ENCODE measurements at places on chromosomes 12 and 14.

- DNase-seq: no peak
Observed at GRCh38 chr12:40016980-40017379, 88.9 kb downstream of the SLC2A13 start.

DNA sequence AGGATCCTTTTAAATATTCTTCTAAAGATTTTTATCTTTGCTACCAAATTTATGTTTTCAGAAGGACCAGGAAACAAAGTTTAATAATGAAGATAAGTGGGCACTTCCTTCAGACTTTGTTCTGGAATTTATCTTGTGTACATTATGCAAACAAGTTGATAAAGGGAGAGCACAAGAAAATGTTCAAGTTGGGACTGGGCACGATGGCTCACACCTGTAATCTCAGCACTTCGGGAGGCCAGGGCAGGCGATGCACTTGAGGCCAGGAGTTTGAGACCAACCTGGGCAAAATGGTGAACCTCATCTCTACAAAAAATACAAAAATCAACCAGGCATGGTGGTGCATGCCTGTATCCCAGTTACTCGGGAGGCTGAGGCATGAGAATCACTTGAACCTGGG lies 4.6 kb downstream of the PLBD1 start:
- DNase-seq: no peak

DNA sequence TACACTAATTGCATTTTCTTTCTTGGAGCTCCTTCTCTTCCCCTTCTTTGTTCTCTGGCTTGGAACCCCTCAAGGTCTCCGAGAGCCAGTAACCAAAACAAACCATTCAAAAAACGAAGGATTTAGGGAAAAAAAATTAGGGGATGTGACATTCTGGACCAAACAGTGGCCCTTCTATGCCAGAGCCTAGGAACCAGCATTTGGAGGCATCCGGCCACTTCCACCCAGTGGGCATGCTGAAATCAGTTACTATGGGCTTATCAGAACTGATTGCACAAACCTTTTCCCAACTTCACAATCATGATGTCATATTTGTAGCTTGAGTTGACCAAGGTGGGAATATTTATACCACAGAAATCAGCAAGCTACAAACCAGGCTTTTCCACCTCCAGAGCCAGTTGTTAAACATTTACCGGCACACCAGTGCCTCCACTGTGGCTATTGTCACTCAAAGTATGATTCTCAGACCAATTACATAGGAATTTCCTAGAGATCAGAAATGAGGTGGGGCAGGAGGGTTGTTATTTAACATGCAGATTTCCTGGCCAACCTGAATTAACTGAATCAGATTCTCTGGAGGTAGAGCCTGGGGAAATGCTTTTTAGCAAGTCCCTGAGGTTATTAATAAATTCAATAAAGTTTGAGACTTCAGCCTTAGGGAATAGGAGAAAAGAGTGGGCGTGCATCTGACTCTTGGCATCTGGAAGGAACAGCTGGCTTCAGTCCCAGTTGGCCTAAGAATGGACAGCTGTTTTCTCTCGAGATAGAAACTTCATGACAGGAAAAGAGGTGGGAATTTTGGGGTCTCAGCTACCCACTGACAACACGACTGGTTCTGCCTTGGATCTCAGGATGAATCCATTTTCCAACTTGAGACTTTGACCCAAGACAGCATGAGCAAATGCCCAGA lies 273.9 kb downstream of the ZFP36L1 start:
- DNase-seq: no peak

DNA sequence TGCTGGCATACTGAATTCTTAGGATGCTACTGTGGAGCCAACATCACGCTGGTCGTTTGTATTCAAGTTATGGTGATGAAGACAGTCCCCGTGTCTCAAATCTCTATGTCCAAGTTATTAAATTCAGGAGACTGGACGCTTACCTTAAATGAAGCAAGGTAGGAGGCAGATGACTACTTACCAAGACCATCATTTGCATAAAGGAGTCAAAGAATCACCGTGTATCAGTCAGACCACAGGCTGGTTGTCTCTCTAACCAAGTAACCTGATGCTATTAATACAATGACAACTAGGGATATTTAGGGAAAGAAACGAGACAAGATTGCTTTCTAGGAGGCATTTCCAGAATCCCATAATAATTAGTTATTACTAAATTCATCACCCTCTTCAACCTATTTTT lies 78.1 kb upstream of the FRMD6 start:
- DNase-seq: no peak

- no peak for DNase-seq
Observed at GRCh38 chr12:4356041-4356327, 23.5 kb downstream of the FGF23 start.

DNA sequence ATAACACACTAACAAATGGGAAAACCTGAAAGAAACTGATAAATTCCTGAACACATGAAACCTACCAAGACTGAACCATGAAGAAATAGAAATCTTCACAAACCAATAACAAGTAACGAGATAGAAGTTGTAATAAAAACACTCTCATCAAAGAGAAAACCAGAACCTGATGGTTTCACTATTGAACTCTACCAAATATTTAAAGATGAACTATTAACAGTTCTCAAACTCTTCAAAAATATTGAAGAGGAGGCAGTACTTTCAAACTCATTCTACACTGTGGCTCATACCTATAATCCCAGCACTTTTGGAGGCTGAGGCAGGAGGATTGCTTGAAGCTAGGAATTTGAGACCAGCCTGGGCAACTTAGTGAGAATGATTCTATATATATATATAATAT lies 48.4 kb upstream of the TMTC2 start:
- DNase-seq: no peak

DNA sequence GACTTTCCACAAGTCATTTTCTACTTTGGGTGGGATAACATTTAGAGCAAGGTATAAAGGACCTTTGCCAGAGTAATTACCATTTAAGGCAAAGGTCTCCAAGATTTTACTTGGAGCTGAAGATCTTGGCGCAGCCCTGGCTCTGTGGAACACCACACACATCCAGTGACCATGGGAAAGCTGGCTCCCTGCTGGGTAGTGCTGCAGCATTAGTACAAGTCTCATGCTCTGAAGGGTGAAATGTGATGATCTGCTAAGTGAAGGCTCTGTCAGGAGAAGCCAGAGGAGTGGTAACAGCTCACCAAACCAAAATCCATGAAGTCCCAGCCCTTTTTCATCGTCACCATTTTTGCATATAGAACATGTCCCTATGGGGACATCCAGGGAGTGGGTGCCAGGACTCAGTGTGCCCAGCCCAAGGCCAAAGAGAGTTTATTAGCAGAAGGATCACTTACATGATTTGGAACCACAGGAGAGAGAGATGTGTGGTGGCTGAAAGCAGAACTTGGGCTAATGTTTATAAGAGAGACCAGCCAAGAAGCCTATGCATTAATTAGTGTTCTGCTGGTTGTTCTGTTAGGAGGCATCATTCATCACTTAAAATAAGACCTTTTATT lies 110.7 kb downstream of the SLC38A6 start:
- no peak for DNase-seq

DNA sequence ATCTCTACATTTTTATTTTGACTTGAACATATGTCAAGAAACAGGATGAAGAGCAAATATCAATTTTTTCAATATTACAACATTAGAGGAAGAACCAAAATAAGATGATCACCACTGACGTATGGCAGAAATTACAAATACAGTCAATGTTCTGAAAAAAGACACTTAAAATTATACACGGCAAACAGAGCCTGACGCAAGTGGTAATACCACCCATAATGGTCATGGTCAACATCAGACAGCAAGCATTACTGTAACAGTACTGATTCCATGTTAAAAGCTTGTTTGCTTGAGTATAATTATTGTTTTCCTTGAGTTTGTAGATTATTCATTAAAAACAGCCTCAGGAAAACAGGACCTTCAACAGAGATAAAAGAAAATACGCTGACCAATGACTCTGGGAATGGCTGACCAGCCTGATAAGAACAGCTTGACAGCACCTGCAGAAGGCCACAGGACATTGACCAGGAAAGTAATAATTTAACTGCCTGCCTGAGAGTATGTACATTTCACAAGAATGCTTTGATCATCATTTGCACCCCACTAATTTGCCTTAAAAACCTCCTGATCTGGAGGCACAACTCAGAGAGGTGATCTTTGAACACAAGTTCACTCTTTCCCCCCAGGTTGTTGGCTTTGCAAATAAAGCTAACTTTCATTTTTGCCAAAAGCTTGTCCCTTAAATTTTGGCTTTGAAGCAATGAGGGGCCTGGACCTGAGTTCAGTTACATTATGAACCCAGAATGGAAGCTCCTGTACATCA lies 187.3 kb downstream of the IPO8 start:
- DNase-seq: no peak

GRCh38 chr14:60303745-60304144 lies 54.7 kb downstream of the PPM1A start:
- no peak for DNase-seq

GRCh38 chr14:98028162-98028561 lies 1231.0 kb downstream of the VRK1 start:
- no peak for DNase-seq

- no peak for DNase-seq
Observed at GRCh38 chr12:87311206-87311605, 718.0 kb downstream of the C12orf50 start.

DNA sequence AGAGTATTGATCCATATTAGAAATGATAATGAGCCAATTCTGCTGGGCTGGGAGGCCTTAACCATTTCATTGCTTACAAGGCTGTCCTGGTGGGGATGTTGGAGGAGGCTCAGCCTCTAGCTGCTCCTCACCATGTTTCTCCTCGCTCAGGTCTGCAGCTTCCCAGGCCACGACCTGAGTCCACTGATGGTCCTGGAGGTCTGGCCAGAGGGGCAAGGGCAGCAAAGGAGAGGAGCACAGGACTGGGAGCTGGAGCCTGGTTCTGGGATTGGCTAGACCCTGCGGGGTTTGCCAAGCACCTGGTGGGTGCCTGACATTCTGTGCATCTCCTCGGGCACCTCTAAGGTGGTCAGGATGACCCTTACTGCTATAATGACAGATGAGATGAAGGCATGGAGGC lies 92.6 kb downstream of the KIF26A start:
- DNase-seq: no peak

- DNase-seq: no peak
Observed at GRCh38 chr12:58919231-58920101, 838 bp downstream of the LRIG3 start.

GRCh38 chr14:32603992-32604565 lies 275.0 kb downstream of the AKAP6 start:
- no peak for DNase-seq

DNA sequence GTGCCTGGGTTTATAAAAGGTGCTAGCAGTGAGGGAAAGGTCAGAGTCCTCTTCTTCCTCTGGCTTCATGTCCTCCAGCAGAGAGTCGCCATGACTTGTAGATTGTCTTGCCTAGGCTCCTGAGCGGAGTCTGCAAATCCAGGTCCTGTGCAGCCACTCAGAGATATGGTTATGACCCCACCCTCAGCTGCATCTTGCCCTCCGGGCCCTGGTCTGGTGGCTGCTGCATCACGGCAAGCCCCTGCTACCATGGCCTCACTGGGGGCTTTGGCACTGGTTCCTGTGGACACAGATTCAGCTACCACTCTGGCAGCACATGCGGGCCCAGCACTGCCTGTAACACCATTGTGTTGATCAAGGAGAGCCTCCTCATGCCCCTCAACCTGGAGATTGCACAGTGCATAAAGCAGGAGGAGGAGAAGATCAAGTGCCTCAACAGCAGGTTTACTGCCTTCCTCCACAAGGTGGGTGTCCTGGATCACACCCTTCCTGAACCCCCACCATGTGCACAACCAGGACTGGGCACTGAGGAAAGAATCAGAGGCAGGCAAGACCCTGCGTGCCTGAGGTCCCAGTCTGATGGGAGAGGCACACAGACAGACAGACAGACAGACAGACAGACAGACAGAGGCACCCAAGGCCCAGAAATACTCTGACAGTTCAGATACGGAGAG lies 10.5 kb upstream of the KRT86 start:
- DNase-seq: no peak

Data from posterior cingulate gyrus (tissue), 11 donors.